AG04450 (cell line): ENCODE measurements at places on chromosomes 6 and 20. TPM values are rescaled to one million over a fixed set of nuclear protein-coding genes. Genes with fewer than 3 reads are reported as not detected.

DNA sequence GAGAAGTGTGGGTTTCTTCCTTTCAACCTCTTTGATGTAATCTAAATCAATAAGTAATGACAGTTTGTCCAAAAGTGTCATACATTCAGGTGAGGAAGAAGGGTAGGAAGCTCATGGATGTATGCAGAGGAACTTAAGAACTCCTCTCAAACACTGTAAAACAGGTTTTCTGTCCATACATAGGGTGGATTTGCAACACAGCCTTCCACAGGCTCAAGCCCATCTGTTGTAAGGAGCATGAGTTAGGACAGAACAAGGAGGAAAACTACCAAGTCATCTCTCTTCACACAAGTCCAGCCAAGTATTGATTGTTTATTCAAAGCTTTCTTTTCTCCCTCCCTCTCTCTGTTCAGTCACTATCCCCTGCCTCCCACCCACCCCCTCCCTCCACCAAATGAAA lies 49.0 kb upstream of the CDYL start:
- DNase-seq = no peak

- no peak for DNase-seq
Measured at GRCh38 chr6:16336056-16336818, 97.8 kb downstream of the GMPR start.

GRCh38 chr20:39886650-39887190 lies 802.3 kb downstream of the MAFB start:
- no peak for DNase-seq

Gene RPS6KA2
- 70.9 and 76.6 TPM in 2 replicates for polyA plus RNA-seq

DNA sequence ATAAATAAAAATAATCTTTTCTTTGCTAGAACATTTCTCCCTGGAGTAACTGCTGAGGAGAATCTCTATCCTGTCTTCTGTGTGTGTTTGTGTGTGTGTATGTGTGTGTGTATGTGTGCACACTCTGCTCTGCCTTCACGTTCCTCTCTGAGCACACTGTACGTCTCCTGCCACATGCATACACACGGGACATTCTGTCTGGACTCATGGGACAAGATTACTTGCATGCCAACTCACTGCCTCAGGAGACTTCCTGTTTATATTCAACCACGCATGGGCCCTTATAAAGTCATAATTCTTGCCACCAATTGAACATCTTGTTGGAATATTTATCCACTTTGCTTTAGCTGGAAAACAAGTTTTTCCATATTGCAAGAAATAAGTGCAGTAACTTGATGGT lies 930.6 kb downstream of the KIF16B start:
- no peak for DNase-seq

- DNase-seq = no peak
Measured at GRCh38 chr20:58652606-58653294, 1.7 kb downstream of the STX16 start.

Gene ECI2
- 83.7 and 88.4 TPM in 2 replicates for polyA plus RNA-seq

- no peak for DNase-seq
Measured at GRCh38 chr6:149024361-149024760, 277.5 kb downstream of the UST start.

Gene TTLL9
- not detected in 2 replicates for polyA plus RNA-seq

GRCh38 chr6:5996714-5997419 lies 9.9 kb downstream of the NRN1 start:
- no peak for DNase-seq

GRCh38 chr6:77502981-77503380 lies 39.7 kb upstream of the HTR1B start:
- DNase-seq = no peak

GRCh38 chr6:170516783-170517616 lies 36.1 kb downstream of the PSMB1 start:
- peak; percentile 52 for DNase-seq
